Cardiac atrium fibroblast (primary cell): ENCODE measurements at places on chromosomes 6 and 20. TPM values are rescaled to one million over a fixed set of nuclear protein-coding genes. Genes with fewer than 3 reads are reported as not detected.

The ZC2HC1B gene
- total RNA-seq: not detected in 2 replicates

The EYS gene
- not detected in 2 replicates for total RNA-seq

The NRN1 gene
- 1.1 TPM in 1 of 2 replicates, not detected in the other for total RNA-seq

The LRP11 gene
- 30.0 and 44.7 TPM in 2 replicates for total RNA-seq

The ELOVL2 gene
- 7.0 and 60.1 TPM in 2 replicates for total RNA-seq

The RNF146 gene
- 19.7 and 26.2 TPM in 2 replicates for total RNA-seq

The TP53TG5 gene
- not detected in 2 replicates for total RNA-seq

The CST1 gene
- total RNA-seq: not detected in 2 replicates

The LY6G6F gene
- not detected in 2 replicates for total RNA-seq

The KCNK16 gene
- not detected in 2 replicates for total RNA-seq

The IMPG1 gene
- not detected in 2 replicates for total RNA-seq

The GLP1R gene
- total RNA-seq: not detected in 2 replicates

The HLA-DQB1 gene
- total RNA-seq: not detected in 2 replicates

The ENPP5 gene
- 0.36 and 0.49 TPM in 2 replicates for total RNA-seq

The COL11A2 gene
- 0.16 and 0.18 TPM in 2 replicates for total RNA-seq

The UST gene
- 16.6 and 20.1 TPM in 2 replicates for total RNA-seq

The SLC35B2 gene
- total RNA-seq: 65.0 and 70.3 TPM in 2 replicates

The SIRPD gene
- total RNA-seq: not detected in 2 replicates

The SNAP25 gene
- not detected in 2 replicates for total RNA-seq

The HLA-DMB gene
- total RNA-seq: not detected in 2 replicates

The FILIP1 gene
- total RNA-seq: 2.7 and 5.7 TPM in 2 replicates

The DSP gene
- 0.36 and 1.5 TPM in 2 replicates for total RNA-seq

The GSTA2 gene
- total RNA-seq: not detected in 2 replicates

The SALL4 gene
- total RNA-seq: not detected in 2 replicates

The CAGE1 gene
- not detected in 2 replicates for total RNA-seq

The PRL gene
- total RNA-seq: not detected in 2 replicates

The CLPSL2 gene
- not detected in 2 replicates for total RNA-seq

The COL9A3 gene
- 19.7 and 22.5 TPM in 2 replicates for total RNA-seq
